ENCODE measurements at places on chromosomes 16 and 17. TPM values are rescaled to one million over a fixed set of nuclear protein-coding genes. Genes with fewer than 3 reads are reported as not detected.

DNA sequence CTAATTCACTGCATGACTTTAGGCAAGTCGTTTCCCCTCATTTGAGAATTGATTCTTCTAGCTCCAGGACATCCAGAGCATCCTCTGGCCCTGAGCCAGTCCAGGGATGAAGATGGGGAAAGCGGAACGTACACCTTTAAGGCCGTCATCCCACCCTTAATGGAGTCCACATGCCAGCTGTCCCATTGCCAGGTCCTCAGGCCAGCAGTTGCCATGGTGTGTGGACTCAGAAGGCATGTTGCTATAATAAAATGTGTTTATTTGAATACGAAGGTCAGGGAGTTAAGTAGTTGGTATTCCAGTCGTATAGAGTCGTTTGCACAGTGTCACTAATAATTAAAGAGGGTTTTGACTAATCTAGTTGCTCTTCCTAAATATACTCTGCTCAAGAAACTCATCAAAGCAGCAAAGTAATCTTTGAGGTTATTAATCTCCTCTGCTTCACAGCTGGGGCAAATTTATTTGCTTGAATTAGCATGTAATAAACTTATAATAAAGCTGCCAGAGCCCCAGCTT lies 30.4 kb downstream of the CCDC182 start:
- DNase-seq = no peak

GRCh38 chr17:7685533-7686221 lies 1.6 kb downstream of the TP53 start:
- peak; percentile 95 for DNase-seq

DNA sequence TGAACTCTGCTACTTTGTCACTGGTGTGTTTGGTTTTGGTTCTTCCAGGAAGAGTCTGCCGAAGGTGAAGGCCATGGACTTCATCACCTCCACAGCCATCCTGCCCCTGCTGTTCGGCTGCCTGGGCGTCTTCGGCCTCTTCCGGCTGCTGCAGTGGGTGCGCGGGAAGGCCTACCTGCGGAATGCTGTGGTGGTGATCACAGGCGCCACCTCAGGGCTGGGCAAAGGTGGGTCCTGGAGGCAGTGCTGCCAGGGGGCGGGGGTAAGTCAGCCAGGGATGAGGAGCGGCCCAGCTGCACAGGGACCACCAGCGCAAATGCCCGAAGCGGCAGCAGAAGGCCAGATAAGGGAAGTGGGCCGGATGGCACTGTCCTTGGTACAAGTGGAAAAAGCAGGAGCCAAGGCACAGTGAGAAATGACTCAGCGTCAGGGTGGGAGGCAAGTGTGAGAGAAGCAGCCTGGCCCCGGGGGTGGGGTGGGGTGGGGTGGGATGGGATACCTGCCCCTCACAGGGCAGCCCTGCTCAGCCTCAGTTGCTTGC lies 41.9 kb downstream of the TMEM11 start:
- DNase-seq = no peak

GRCh38 chr17:3029213-3029913 lies 34.0 kb downstream of the OR1D5 start:
- DNase-seq = no peak

DNA sequence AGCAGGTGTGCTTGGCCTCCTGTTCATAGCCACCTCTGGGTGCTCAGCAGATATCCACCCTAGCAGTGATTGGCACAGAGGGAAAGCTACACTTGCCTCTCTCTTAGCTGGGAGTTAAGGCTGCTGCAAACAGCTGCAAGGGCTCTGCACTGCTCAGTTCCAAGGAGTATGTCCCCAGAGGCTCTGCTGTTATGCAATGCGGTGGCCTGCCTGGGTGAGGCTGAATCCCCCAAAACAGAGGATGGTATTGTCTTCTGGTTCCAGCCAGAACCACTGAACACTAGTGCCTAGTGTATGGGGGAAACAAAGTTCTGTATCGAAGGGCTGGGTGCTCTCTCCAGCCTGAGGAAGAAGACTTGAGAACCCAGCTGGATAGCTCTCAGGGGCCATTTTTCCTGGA lies 16.8 kb downstream of the TMEM94 start:
- DNase-seq = no peak

DNA sequence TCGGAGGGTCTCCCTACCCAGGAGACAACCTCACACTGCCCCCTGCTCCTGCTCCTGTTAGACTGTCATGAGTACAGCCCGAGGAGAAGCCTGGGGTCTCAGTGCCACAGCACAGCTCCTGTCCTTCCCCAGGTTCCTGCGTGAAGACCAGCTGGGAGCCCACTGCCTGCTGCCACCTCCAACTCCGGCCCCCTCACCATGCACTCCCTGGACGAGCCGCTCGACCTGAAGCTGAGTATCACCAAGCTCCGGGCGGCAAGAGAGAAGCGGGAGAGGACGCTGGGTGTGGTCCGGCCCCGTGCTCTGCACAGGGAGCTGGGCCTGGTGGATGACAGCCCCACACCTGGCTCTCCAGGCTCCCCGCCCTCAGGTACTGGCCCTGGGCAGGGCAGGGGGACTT lies 16.2 kb downstream of the GLIS2 start:
- no peak for DNase-seq

GRCh38 chr16:49852279-49852678 lies 3.6 kb downstream of the ZNF423 start:
- no peak for DNase-seq

DNA sequence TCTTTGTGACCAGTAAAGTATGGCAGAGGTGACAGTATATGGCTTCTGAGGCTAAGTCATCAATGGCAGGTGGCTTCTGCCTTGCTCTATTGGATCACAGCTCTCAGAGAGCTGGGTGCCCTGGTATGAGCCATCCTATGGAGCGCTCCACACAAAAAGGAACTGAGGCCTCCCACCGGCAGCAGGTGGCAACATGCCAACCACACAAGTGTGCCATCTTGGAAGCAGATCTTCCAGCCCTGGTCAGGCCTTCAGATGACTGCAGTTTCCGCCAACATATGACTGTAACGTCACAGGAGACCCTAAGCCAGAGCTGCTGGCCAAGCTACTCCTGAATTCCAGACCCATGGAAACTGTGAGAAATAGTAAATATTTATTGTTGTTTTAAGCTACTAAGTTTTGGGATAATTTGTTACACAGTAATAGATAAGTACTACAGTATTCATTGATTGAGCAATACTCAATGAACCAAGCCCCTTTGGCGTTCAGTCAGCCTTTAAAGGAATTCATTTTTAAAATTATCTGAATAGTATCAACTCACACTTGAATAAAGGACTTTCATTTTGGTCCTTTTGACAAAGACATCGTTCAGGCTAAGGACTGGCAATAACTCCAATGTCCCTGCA lies 69.4 kb upstream of the LHX1 start:
- DNase-seq = no peak

DNA sequence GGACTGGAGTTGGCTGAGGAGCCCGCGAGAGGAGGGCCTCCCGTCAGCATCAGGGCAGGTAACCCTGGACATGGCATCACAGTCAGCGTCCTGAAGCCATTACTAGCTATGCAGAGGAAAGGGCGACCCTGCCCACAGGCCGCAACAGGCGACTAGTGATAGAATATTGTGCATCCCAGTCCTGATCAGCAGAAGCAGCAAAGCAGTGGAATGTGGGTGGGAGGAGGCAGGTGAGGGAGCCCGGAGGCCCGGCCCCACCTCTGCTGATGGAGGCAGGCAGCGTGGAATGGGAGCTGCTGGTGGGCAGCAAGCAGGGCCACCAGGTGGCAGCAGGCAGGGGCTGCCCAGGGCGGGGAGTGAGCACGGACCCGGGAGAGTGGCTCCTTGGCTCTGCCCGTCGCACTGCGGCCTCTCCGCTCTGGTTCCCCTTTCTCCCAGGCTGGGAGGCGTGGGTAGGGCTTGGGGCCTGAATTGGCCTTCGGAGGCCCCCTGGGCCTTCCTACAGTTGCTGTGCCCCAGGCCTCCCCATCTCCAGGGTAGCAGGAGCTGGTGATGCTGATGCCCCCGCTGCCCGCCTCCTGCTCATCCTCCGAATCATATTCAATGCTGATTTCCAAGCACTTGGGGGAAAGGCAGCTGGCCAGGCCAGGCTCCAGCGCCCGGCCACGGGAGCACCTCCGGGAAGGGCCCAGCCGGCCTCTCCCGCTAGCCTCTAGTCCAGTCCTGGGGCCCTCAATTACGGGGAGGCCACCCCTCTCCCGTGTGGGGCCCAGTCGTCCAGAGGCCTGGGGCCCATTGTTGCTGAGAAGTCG lies 20.2 kb downstream of the TSPOAP1 start:
- peak; percentile 8 for DNase-seq

GRCh38 chr17:43020030-43020621 lies 2.1 kb downstream of the VAT1 start:
- DNase-seq = no peak

DNA sequence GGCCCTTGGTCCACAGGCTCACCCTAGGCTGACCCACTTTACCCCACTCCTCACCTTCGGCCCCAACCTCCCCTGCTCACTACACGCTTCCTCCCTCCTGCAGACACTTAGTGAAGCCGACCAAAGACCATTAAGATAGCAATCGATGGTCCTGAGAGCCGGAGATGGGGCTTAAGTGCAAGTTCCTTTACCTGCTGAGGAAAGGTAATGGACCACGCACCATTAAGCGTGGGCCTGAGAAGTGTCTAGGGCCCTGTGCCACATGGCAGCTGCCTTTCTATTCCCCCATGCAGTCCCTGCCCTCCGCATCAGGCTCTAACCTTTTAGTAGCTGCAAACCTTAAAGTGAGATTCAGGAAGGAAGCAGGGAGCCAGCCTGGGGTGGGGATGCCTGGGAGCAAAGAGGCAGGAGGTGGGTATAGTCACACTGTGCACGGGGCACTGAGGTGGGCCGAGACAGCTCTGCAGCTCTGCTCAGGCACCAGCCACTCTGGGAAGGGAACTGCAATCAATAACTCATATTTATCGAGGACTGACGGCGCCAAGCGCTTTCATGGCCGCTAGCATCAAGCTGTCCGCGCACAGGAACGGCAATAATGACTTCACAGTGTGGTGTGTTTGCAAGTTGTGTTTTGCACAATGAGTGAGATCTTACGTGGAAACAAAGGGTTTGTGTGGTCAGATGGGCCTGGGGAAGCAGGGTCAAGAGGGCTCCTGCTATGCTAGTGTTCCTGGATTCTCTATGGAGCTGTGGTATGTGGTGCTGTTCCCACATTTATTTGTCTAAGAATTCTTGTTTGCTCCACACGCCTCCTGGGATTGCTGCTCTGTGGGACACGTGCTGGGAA lies 84.9 kb upstream of the CDC42EP4 start:
- no peak for DNase-seq

DNA sequence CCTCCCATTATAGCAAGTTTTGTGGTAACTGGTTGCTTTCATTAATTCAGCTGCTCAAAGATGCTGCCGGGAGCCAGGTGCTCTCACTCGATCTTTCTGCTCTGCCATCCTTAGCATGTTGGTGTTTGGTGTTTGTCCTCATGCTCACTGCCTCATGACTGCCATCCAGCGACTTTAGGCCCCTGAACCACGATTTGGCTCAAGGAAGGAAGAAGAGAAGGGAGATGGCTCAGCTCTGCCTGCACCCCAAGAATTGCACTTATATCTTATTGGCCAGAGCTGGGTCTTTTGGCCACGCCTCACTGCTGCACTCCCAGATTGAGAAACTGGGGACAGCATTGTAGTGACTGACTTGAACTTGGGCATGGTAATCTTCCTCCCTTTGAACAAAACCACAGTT lies 52.7 kb downstream of the ARSG start:
- no peak for DNase-seq

- no peak for DNase-seq
Observed at GRCh38 chr17:40872416-40872815, 5.4 kb upstream of the KRT12 start.

- DNase-seq = no peak
Observed at GRCh38 chr17:49015924-49016774, 19.0 kb downstream of the IGF2BP1 start.

GRCh38 chr17:57458718-57459285 lies 202.5 kb downstream of the MSI2 start:
- no peak for DNase-seq

DNA sequence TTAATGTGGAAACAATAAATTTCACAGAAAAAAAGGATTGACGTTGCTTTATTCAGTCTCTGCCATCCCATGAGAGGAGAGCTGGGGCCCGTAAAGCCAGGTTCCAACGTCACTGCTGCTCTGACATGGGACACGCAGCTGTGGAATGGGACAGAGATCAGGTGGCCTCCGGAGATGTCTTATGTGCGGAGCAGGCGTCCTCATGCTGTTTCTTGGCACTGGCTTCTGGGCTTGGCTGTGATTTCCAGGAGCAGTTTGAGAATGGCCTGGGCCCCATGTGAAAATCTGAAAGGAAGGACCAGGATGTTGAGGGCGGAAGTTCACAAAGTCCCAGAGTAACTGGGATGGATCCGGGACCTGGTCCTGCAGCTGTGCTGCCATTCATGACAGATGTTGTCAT lies 32.4 kb downstream of the NDEL1 start:
- DNase-seq = no peak

- no peak for DNase-seq
Observed at GRCh38 chr16:81863630-81864352, 84.7 kb downstream of the PLCG2 start.

DNA sequence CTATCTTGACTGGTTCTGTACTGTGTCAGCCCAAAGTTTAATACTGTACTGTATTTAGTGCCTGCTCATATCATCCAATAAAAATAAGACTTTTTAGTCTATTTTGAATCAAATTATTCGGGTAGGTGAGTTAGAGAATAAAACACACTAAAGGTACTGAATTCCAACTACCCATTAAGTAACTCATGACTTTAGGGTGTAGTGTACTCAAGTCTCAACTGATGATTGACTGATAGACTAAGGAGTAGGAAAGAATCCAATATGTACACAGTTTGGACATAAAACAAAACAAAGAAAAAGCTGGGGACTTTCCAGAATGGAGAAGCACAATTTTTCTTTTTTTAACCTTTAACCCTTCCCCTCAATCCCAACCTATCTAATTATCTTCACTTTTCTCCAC lies 4.1 kb downstream of the EZH1 start:
- no peak for DNase-seq

Gene TP53TG3F
- total RNA-seq = not detected

Gene NAGS
- 3.6 TPM for total RNA-seq

Gene AOC3
- total RNA-seq = 125 TPM

Gene TNFRSF13B
- total RNA-seq = 0.32 TPM

Gene ABCC11
- total RNA-seq = 0.81 TPM

Gene NOTUM
- total RNA-seq = 1.3 TPM

Gene MAFG
- 31.6 TPM for total RNA-seq

Gene ACACA
- total RNA-seq = 74.6 TPM

Gene PDIA2
- 1.3 TPM for total RNA-seq

Gene RAMP2
- 22.7 TPM for total RNA-seq

Gene ATP6V0C
- 246 TPM for total RNA-seq

Gene ALDH3A2
- 373 TPM for total RNA-seq

Gene CFAP97D1
- total RNA-seq = not detected

Gene POLG2
- 16.9 TPM for total RNA-seq

Gene CCT6B
- total RNA-seq = 1.2 TPM

Gene TPSAB1
- total RNA-seq = 139 TPM

Gene KRT40
- total RNA-seq = not detected

Gene CACNA1G
- 0.26 TPM for total RNA-seq

Gene CPNE7
- 3.6 TPM for total RNA-seq

Gene PRSS36
- total RNA-seq = 5.7 TPM

Gene ZNF287
- 7.7 TPM for total RNA-seq

Gene MPP2
- 7.0 TPM for total RNA-seq

Gene DNAH3
- 0.58 TPM for total RNA-seq

Gene PRRT2
- 20.8 TPM for total RNA-seq

All from mucosa of gallbladder (tissue), 1 donor.